ENCODE measurements at places on chromosomes 1 and 21.
A peak's percentile ranks its signal among the peaks of the same experiment; 100 is the strongest.

DNA sequence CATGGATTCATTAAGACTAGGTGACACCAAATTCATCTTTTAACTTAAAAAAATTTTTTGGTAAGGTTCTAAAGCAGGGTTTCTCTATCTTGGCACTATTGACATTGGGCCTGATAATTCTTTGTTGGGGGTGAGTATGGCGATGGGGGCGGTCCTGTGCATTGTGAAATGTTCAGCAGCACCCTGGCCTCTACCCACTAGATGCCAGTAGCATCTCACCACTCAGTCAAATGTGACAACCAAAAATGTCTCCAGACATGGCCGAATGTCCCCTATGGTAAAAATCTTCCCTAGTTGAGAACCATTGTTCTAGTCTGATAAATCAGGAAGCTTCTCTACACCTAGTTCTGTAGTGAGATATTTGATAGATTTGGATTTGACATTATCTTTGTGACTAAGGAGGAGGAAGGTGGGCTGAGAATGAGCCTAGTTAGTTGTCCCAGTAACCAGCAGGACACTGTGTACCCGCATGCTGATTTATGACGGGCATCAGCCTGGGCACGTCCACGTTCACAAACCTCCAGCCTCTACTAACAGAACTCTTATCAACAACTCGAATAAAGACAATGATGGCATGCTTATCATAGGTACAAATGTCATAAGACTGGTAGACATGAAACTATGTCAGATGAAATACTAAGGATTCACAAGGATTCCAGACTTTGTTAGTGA is 104.6 kb downstream of the KCND3 start:
- DNase-seq: no peak

DNA sequence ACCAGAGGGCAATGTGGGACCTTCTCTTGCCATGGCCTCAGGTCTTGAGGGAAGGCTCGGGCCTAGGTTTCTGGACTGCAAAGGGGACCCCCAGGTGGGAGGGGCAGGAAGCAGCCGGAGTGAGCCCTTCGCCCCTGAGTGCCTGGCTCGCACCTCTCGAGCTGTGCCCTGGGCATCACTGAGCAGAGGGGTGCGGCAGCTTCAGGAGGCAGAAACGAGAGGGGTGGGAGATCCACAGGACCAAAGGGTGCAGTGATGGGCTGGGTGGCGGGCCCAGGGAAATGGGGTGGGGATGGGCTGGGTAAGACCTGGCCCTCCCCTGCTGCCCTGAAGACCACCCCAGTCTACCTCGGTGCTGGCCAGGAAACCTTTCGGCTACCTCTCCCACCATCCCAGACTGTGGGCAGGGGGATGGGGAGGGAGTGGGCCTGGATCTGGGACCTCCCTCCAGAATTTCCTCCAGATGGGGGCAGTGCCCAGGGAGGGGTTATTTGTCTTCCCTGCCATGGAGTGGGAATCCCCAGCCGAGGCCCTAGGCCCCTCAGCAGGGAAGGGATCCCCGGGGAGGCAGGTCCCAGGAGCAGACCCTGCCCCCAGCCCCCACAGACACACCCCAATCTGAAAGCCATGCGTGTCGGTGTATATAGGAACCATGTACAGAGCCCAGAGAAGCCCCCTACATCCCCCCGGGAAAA is 21.3 kb downstream of the A3GALT2 start:
- DNase-seq: no peak

- DNase-seq: no peak
These were observed 285.1 kb downstream of the TPR start for GRCh38 chr1:186089940-186090339.

- no peak for DNase-seq
These were observed 83.0 kb upstream of the GNG12 start for GRCh38 chr1:67916140-67916886.

GRCh38 chr21:41442481-41443186 is 16.6 kb downstream of the MX1 start:
- no peak for DNase-seq

DNA sequence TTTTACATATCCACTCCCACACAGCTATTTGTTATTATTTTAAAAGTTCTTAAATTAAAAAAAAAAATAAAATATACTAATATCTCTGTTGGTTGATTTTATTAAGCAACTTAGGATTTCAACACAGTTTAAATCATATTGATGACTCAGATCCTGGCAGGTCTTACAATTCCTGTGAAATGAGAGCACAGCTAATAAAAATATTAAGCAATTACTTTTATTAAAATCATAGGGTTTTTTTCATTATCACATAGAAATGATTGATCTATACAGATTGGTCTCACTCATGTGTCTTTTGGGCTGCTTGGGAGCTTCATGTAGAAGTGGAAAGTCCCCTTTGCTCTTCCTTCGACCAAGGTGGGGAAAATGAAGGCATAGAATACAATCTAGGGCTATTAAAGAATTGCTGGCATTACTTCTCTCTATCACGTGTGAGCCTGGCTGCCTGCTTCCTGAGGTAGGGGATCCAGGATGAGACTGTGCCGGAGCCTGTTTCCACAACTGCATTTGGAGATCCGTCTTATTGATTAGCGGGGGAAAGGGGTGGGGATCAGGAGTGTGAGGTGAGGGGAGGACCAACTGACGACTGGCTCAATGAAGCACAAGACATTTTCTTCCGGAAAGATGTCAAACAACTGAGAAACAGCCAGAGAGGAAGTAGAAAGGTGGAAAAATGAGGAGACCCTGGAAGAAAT is 858.0 kb downstream of the USP25 start:
- DNase-seq: peak; percentile 14

GRCh38 chr21:34846601-34847112 is 177.9 kb downstream of the CLIC6 start:
- no peak for DNase-seq

DNA sequence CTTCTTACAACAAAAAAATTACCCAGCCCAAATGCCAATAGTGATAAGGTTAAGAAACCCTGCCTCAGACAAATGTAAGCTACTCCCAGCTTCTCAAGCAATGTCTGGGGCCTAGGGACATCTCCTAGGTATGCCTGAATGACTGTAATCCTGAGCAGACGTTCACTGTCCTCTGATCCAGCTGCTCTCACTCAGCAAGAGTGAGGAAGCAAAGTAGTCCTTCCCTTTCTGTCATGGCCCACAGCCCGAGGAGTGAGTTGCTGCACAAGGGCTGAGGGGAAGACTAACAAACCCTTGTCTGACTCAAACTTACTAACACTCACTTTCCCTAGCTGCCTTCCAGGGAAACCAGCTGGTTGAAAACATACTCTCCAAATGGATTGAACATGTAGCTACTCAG is 124.9 kb upstream of the TNFSF4 start:
- DNase-seq: no peak

- no peak for DNase-seq
These were observed 98.9 kb downstream of the MRPL39 start for GRCh38 chr21:25508364-25508763.

DNA sequence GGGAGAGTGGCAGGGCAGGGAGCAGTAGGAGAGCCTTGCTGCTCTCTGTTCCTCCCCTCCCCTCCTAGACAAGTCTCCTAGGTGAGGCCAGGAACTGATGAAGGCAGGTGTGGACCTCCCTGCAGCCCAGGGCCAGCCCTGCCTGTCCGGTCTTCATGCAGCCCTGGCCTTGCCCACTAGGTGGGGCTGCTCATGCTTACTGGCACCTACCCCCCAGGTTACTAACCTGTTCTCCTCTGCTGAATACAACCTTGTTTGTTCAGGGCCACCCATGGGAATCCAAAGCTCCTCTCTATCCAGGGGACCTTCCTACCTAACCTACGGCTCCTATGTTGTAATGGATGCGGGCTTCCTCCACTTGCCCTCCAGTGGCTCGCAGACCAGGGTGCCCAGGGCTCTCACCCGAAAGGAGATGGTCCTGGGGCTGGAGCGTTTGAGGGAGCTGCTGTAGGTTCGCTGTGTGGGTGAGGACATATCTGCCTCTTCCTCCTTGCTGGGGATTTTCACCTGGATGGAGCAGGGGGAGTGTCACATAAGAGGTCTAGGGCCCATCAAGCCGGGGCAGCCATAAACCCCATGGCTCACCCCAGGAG is 7.9 kb upstream of the TNNT2 start:
- peak; percentile 95 for DNase-seq

DNA sequence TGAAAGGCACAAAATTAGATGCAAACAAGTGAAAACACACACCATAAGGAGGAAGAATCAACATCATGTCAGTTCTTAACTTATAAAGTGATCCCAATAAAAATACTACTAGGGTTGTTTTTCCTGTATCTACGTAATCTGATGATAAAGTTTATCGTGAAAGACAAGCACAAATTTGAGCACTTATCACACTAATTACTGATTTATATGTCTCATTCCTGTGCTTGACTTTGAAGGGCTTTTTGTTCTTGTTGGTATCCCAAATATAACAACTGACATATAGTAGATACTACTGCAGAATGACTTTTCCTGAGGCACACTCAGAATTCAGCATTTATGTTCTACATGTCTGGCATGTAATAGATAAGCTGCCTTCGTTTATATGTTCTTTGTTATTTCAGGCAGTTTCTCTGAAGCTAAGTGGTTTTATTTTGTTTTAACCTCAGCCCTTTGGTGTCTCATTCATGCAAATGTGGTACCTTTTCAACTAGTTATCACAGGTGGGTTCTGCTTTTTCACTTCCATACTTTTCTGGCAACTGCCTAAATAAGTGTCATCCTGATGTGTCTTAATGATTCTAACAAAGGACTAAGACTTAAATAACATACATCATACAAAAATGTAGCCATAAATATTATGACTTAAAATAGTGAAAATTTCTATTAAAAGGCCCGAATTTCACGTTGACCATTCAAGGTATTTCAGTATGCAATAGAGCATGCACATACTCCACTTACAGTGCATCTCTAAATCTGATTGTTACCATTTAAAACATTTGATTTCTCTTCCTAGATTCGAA is 73.2 kb downstream of the LRRC8C start:
- DNase-seq: no peak

DNA sequence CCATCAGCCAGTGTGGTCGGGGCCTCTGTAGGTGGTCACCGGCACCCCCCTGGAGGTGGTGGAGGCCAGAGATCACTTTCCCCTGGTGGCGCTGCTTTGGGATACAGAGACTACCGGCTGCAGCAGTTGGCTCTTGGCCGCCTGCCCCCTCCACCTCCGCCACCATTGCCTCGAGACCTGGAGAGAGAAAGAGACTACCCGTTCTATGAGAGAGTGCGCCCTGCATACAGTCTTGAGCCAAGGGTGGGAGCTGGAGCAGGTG is 961 bp downstream of the RBM15 start:
- DNase-seq: no peak

GRCh38 chr1:52426371-52426770 is 22.0 kb downstream of the PRPF38A start:
- no peak for DNase-seq

DNA sequence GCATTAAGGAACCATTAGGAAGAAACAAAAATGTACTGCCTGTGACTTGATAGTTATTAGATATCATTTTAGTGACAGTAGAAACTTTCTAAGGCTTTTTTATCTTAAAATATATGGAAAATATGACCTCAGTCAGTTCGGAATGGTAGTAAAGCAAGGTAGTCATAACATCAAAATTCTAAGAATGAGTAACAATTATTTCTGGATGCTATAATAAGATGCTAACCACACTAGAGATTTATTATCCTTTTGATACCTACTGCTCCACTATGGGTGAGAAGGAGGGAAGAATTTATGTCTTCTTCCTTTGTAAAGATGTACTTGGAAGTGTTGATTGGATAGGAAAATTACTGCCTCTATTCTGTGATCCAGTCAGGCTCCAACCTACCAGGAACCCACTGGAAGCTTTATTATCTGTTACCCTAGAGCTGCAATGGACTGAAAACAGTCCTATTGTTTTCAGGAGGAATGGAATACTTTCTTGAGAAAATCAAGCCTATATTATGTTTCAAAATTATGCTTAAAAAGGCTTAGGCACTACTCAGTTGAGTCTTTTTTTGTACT is 8.8 kb downstream of the FMN2 start:
- no peak for DNase-seq

DNA sequence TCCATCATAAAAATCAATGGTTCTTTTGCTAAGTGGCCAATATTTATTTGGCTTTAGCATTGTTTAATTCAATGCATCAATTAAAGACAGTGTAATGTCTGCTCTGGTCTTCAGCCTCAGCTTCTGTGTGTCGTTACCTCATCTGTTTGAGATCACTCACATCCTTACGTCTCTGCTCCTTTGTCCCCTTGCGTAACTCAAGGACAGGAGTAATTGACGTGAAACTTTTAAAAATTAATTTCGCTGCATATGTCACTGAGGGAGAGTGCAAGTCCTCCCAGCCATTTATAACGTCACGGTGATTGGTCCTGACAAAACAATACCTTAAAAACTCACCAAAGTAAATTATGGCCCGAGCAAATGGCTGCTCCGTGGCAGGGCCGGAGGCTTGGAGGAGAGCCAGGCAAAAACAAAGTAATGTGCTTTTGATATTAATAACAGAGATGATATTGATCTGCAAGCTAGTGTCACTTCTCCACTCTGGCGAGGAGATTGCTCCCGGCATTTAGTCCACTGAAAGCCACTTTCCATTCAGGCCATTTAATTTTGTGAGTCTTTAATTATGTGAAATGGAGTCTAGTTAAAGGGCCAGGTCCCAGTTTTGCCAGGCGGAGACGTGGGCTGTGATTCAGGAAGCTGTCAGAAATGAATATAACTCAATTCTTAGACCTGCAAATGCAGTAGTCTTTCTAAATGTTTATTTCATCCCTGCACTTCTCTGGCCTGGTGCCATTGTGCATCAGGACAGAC is 150.9 kb upstream of the POU3F1 start:
- no peak for DNase-seq

- peak; percentile 87 for DNase-seq
These were observed 760 bp upstream of the NPHP4 start for GRCh38 chr1:5992814-5993555.

- DNase-seq: no peak
These were observed 127.4 kb downstream of the FMN2 start for GRCh38 chr1:240219104-240219503.

- DNase-seq: peak; percentile 53
These were observed 102.3 kb downstream of the GLIS1 start for GRCh38 chr1:53636621-53637171.

DNA sequence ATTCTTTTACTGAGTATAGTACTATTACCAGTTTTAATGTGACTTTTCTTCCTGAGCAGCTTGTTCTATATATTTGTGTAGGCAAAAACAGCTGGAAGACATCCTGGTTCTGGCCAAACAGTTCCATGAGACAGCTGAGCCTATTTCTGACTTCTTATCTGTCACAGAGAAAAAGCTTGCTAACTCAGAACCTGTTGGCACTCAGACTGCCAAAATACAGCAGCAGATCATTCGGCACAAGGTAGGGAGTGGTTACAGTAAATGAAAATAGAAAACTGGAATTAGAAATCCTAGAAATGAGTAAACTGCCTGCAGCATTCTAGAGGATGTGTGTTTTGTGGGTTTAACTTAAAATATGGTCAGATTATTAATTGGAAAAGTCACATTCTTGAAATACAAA is 64.1 kb upstream of the BMP8A start:
- no peak for DNase-seq

- no peak for DNase-seq
These were observed 101.4 kb downstream of the PBX1 start for GRCh38 chr1:164660412-164660772.

GRCh38 chr1:52296345-52296744 is 69.7 kb downstream of the CC2D1B start:
- peak; percentile 70 for DNase-seq

Measured in H7 (cell line).